ENCODE measurements at places on chromosomes 5 and 9. TPM values are rescaled to one million over a fixed set of nuclear protein-coding genes. Genes with fewer than 3 reads are reported as not detected.

Gene TLR4
- total RNA-seq = 6.7 TPM

DNA sequence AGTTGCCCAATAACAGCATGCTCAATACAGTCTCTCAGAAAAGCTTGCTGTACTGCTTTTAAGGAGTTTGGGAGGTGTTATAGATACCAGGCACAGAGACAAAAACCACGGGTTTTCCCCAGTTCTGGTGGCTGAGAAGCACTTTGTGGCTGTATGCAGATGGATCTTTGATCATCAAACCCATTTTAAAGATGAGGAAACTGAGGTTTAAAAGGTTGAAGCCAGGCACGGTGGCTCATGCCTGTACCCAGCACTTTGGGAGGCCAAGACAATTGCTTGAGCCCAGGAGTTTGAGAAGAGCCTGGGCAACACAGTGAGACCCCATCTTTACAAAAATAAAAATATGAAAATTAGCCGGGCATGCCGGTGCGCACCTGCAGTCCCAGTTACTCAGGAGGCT lies 46.3 kb upstream of the PLPP6 start:
- DNase-seq = no peak

GRCh38 chr5:130189961-130190360 lies 285.7 kb downstream of the CHSY3 start:
- DNase-seq = no peak

DNA sequence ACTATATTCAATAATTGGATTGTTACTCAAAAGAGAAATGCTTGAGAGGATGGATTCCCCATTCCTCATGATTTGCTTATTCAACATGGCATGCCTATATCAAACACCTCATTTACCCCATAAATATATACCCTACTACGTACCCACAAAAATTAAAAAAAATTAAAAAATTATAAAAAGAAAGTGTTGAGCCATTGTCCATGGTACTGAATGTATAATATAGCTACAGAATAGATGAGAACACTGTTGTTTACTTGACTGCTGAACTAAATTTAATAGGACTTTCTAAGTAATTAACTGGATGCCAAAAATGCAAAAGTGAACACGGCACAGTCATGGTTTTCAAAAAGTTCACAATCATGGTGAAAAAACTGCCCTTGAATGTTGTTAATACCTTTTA lies 725.8 kb downstream of the KCTD16 start:
- no peak for DNase-seq

DNA sequence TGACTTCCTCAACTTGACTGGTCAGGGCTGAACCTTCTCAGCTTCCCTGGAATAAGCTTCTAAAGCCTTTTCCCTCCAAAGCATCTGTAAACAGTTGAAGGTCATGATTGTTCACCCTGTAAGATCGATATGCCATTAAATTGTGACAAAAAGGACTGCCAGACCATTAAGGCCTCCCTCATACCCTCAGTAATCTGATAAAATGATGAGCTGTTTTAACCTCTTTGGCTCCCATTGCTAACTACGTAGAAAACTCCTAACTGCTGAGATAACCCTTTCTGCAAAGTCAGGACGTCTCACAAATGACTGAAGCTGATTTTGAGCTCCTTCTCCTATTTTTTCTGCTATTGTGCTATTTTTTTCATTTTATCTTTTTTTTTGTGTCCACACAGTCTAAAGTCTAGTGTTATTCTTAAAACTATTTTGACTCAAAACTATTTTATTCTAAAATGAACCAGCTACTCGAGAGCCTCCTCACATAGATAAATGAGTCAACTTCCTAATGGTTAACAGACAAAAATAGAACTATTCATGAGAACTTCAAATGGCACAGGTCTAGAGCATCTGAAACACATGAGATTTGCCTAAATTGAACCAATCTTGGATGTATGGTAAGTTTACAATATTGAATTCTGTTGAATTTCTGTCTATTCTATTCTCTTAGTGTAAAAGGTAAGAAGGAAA lies 395.6 kb upstream of the TLE4 start:
- DNase-seq = no peak

GRCh38 chr5:74326571-74327338 lies 313.8 kb downstream of the ENC1 start:
- DNase-seq = peak; percentile 92

- DNase-seq = no peak
Measured at GRCh38 chr9:4465910-4466309, 24.4 kb upstream of the SLC1A1 start.

DNA sequence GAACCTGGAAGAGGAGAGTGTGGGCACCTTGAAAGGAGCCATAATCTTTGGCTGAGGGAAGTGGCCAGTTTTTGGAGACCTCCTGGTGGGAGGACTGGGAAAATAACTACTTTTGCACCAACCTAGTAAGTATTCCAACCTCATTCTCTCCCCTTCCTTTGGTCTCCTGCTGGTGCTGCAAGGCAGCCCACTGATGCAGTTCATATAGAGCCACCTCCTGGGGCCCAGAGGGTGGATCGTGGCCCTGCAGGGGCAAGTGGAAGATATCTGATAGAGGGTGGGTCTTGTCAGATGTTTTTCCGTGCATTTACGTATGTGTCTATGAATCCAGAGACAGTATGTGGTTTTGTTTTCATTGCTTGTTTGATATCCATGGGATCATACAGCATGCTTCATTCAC lies 172.8 kb upstream of the PITX1 start:
- DNase-seq = no peak

GRCh38 chr9:134597041-134597913 lies 44.3 kb upstream of the COL5A1 start:
- peak; percentile 69 for DNase-seq

Measured in H4 (cell line).